ENCODE measurements at places on chromosomes 6 and 20. TPM values are rescaled to one million over a fixed set of nuclear protein-coding genes. Genes with fewer than 3 reads are reported as not detected.

DNA sequence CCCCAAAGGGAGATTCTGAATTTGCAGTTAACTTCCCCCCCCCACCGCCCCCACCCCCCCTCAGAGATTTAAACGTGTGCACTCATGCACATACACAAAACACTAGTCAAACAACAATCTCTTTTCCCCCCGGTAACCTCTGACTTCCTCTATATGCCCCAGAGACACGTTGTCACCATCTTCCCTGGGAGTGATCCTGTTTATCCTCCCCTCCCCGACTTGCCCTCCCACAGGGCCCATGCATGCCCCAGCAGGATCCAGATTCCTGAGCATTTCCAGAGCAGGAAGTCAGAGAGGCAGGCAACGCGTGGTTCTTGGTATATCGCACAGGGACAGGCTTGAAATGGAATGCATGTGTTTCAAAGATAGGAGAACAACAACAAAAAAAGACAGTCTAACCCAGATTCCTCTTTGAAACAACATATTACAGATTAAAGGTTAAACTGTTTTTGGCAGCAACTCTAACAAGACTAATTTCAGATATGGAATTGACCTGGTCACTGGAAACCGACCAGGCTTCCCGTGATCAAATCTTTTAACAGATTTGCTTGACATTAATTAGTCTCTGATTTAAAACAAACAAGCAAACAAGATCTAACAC is 1.3 kb downstream of the BLCAP start:
- peak overlapping the region; percentile 91 for H3K4me3 ChIP-seq
- peaks cover 40% of the 10 kb centered on the region for H3K4me1 ChIP-seq
- H3K36me3 ChIP-seq: peaks cover 61% of the 10 kb centered on the region
- H3K27me3 ChIP-seq: peaks cover 34% of the 10 kb centered on the region
- peak overlapping the region; percentile 100 for H3K27ac ChIP-seq
- peak; percentile 49 for DNase-seq

NKX2-2 gene
- total RNA-seq: not detected

- H3K4me3 ChIP-seq: no peak overlapping the region
- H3K36me3 ChIP-seq: no peaks in the 10 kb centered on the region
- no peaks in the 10 kb centered on the region for H3K27me3 ChIP-seq
These were observed 2.7 kb downstream of the KCNK16 start for GRCh38 chr6:39319621-39320362.

GRCh38 chr20:64058536-64058935 is 4.5 kb upstream of the TCEA2 start:
- peaks cover 25% of the 10 kb centered on the region for H3K27me3 ChIP-seq
- DNase-seq: peak; percentile 50
- peaks cover 27% of the 10 kb centered on the region for H3K4me1 ChIP-seq
- H3K36me3 ChIP-seq: peaks cover 17% of the 10 kb centered on the region

GRCh38 chr20:40156600-40157317 is 532.3 kb downstream of the MAFB start:
- no peak for DNase-seq
- no peaks in the 10 kb centered on the region for H3K36me3 ChIP-seq
- no peaks in the 10 kb centered on the region for H3K27me3 ChIP-seq
- no peak overlapping the region for H3K27ac ChIP-seq
- H3K4me1 ChIP-seq: no peaks in the 10 kb centered on the region

C4B gene
- 7.8 TPM for total RNA-seq

ZBP1 gene
- 2.9 TPM for total RNA-seq

HRH3 gene
- total RNA-seq: not detected

- DNase-seq: no peak
- no peak overlapping the region for H3K4me3 ChIP-seq
- no peaks in the 10 kb centered on the region for H3K27me3 ChIP-seq
- H3K36me3 ChIP-seq: peaks cover 10% of the 10 kb centered on the region
These were observed 63.2 kb downstream of the GJA1 start for GRCh38 chr6:121498481-121499276.

GRCh38 chr20:24001712-24002405 is 13.3 kb upstream of the GGTLC1 start:
- no peaks in the 10 kb centered on the region for H3K4me1 ChIP-seq
- no peak for DNase-seq
- H3K27ac ChIP-seq: no peak overlapping the region
- no peak overlapping the region for H3K4me3 ChIP-seq
- H3K36me3 ChIP-seq: no peaks in the 10 kb centered on the region

PLTP gene
- 1.6 TPM for total RNA-seq

GRCh38 chr20:58384821-58385220 is 4.2 kb upstream of the VAPB start:
- H3K27me3 ChIP-seq: peaks cover 44% of the 10 kb centered on the region
- H3K36me3 ChIP-seq: peaks cover 12% of the 10 kb centered on the region
- H3K27ac ChIP-seq: no peak overlapping the region
- H3K4me1 ChIP-seq: peaks cover 11% of the 10 kb centered on the region
- H3K4me3 ChIP-seq: no peak overlapping the region

MAP3K5 gene
- 15.8 TPM for total RNA-seq

- H3K27ac ChIP-seq: no peak overlapping the region
- H3K4me3 ChIP-seq: no peak overlapping the region
- DNase-seq: no peak
- H3K4me1 ChIP-seq: peaks cover 30% of the 10 kb centered on the region
These were observed 69.4 kb downstream of the FYN start for GRCh38 chr6:111803804-111804203.

DNA sequence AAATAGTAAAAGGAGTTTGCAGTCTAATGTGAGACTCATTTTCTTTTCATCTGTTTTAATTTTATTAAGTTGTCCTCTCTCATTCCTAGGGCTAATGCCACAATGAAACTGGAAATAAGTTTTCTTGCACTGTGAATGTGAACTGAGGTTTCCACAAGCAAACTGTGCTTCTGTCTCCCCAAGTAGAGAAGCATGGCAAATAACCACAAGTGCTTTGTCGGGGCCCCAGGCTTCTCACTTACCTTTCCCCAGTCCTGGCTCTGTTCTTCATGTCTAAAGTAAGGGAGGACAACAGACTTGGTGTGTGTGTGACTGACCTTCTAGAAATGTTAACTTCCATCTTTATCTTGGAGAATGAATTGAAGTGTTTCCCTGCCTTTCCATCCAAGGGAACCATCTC is 80.8 kb downstream of the CBFA2T2 start:
- no peak overlapping the region for H3K4me3 ChIP-seq
- H3K27ac ChIP-seq: no peak overlapping the region
- DNase-seq: no peak

ELOVL2 gene
- 0.20 TPM for total RNA-seq

ROS1 gene
- 8.1 TPM for total RNA-seq

DSP gene
- total RNA-seq: 46.4 TPM

- no peaks in the 10 kb centered on the region for H3K27me3 ChIP-seq
- H3K4me1 ChIP-seq: peaks cover 14% of the 10 kb centered on the region
- H3K36me3 ChIP-seq: peaks cover 19% of the 10 kb centered on the region
- peak within 1 kb of the TSS; percentile 91 for H3K4me3 ChIP-seq
- peak; percentile 94 for DNase-seq
These were observed at the start of gene ARMC2 for GRCh38 chr6:108848116-108848868. TSS of gene ARMC2 (plus strand) at chr6:108848422. CDS start at chr6:108854268, 5,846 bp downstream.

GJA10 gene
- total RNA-seq: not detected

DNA sequence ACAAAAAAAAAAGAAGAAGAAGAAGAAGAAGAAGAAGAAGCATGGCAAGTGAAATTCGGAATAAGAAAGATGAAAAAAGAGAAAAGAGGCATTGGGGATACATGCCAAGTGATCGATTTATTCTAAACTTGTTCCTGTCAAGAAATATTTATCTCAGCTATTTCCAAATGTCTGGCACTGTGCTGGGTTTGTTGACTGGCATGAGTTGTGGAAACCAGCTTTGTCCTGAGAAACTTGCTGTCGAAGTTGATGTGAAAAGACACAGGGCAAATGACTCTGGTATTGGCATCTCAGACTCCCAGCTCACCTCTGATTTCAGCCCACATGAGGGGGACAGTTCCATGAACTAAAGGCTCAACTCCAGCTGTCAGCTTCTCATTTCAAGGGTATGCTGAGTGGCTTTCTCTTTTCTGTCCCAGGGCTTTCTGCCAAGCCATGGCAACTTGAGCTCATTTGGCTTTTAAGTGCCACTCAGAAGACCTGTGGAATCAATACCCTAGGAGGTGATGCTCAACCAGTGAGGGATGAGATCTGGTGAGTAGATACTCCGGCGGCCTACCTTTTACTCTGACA is 253.3 kb upstream of the JAG1 start:
- H3K36me3 ChIP-seq: no peaks in the 10 kb centered on the region
- H3K4me3 ChIP-seq: no peak overlapping the region
- no peaks in the 10 kb centered on the region for H3K27me3 ChIP-seq
- H3K27ac ChIP-seq: no peak overlapping the region
- H3K4me1 ChIP-seq: peaks cover 21% of the 10 kb centered on the region

- H3K4me1 ChIP-seq: no peaks in the 10 kb centered on the region
- no peaks in the 10 kb centered on the region for H3K36me3 ChIP-seq
- H3K27ac ChIP-seq: no peak overlapping the region
- DNase-seq: no peak
- peaks cover 32% of the 10 kb centered on the region for H3K27me3 ChIP-seq
These were observed 291.1 kb downstream of the HIVEP2 start for GRCh38 chr6:142653710-142654420.

TSBP1 gene
- not detected for total RNA-seq

RIMS4 gene
- total RNA-seq: 0.40 TPM

DNA sequence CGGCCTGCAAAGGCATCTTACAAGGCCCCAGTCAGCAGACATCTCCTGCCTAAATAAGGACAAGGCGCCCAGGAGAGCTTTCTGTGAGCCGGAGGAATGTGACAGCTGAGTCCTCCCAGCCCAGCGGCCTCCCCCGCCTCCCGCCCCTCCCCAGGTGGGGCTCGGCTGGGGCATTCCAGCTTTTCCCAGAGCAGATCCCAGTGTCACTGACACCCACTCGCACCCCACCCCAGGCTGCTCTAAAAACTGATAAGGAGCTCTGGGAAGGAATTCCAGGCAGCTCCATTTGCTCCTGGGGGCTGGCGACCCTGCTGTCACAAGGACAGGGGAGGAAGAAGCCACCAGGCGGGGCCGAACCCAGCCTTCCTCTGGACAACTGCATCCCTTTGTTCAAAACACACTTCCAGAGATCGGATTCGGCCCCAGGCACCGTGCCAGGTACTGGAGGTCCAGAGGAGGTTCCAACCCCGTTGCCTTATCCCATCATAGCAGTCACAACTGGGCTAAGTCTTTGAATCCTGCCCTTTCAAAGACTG is 49.7 kb downstream of the JPH2 start:
- no peak overlapping the region for H3K4me3 ChIP-seq
- H3K27ac ChIP-seq: no peak overlapping the region
- no peaks in the 10 kb centered on the region for H3K4me1 ChIP-seq
- peaks cover 69% of the 10 kb centered on the region for H3K27me3 ChIP-seq

- H3K27ac ChIP-seq: no peak overlapping the region
- H3K4me1 ChIP-seq: peaks cover 13% of the 10 kb centered on the region
- no peak overlapping the region for H3K4me3 ChIP-seq
These were observed 9.4 kb upstream of the NCOA7 start for GRCh38 chr6:125781314-125781868.

DNA sequence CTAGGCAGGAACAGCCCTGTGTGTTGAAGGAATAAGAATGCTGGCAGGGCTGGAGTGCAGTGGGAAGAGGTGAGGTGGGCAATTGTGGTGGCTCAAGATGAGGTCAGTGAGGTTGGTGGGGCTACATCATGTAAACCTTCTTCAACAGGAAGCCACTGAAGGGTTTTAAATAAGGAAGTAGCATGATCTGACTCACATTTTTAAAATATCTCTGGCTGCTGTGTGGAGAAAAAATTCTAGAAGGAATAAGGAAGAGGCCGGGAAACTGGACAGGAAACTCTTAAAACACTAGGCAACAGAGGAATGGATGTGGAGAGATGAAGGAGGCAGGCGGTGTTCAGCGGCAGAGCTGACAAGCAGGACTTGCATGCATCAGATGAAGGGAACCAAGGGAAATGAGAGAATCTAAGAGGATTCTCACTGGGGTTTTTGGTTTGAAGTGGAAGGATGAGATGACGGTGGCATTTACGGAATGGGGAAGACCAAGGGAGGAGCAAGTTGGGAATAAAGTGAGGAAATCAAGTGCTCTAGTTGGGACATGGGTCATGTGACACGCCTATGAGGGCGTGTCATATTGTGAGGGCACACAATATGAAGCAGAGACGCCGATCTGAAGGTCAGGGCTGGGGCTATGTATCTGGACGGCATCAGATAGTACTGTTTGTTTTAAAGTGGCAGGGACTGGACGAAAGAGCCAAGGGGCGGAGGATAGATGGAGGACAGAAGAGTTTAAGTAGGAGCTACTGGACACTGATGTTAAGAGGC is 18.2 kb downstream of the TMEM242 start:
- no peaks in the 10 kb centered on the region for H3K27me3 ChIP-seq
- no peak for DNase-seq
- H3K27ac ChIP-seq: no peak overlapping the region
- H3K4me3 ChIP-seq: no peak overlapping the region
- peaks cover 10% of the 10 kb centered on the region for H3K4me1 ChIP-seq

GRCh38 chr20:17679941-17680835 is 1.9 kb downstream of the RRBP1 start:
- peak; percentile 17 for DNase-seq
- H3K27me3 ChIP-seq: peaks cover 22% of the 10 kb centered on the region
- H3K36me3 ChIP-seq: peaks cover 34% of the 10 kb centered on the region
- H3K27ac ChIP-seq: peak overlapping the region; percentile 54
- peaks cover 11% of the 10 kb centered on the region for H3K4me1 ChIP-seq

POU3F2 gene
- not detected for total RNA-seq

DNA sequence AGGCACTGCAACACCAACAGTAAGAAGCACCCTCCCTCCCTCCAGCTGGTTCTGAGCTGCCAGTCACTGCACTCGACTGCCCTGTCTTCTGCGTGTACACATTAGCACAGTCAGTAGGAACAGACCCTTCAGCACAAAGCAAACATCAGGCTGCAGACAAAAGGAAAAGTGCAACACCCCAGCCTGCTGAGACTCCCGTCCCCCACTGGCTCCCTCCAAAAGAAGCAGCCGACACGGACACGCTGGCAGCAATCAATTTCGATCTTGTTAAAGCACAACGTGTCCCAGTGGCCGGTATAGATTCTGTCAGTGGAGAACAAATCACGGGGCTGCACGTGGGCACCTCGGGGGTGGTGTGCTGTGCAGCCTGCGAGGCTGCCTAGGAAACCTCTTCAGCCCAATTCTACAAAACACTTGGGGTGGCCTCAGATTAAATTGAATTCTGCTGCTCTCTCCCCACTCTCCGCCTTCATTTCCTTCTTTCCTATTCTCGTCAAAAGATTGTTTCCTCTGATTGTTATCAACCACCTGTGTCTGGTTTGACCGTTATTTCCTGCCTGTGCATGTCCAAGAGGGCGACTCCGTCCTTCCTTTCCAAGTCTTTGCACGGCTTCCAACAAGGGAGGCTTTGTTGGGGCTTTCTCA is 38.7 kb downstream of the TRAF3IP2 start:
- no peaks in the 10 kb centered on the region for H3K4me1 ChIP-seq
- DNase-seq: no peak
- no peak overlapping the region for H3K27ac ChIP-seq
- H3K27me3 ChIP-seq: no peaks in the 10 kb centered on the region

FRS3 gene
- 5.0 TPM for total RNA-seq
